CD4-positive, alpha-beta T cell treated with Interleukin-6 at 100 ng/mL for 8 hours (primary cell): ENCODE measurements at places on chromosomes 11 and 22.
A peak's percentile ranks its signal among the peaks of the same experiment; 100 is the strongest.

GRCh38 chr22:20514658-20515406, 7.4 kb downstream of the MED15 start:
- no peak for DNase-seq

GRCh38 chr22:42270176-42270509, 310 bp downstream of the TCF20 start:
- no peak for DNase-seq

DNA sequence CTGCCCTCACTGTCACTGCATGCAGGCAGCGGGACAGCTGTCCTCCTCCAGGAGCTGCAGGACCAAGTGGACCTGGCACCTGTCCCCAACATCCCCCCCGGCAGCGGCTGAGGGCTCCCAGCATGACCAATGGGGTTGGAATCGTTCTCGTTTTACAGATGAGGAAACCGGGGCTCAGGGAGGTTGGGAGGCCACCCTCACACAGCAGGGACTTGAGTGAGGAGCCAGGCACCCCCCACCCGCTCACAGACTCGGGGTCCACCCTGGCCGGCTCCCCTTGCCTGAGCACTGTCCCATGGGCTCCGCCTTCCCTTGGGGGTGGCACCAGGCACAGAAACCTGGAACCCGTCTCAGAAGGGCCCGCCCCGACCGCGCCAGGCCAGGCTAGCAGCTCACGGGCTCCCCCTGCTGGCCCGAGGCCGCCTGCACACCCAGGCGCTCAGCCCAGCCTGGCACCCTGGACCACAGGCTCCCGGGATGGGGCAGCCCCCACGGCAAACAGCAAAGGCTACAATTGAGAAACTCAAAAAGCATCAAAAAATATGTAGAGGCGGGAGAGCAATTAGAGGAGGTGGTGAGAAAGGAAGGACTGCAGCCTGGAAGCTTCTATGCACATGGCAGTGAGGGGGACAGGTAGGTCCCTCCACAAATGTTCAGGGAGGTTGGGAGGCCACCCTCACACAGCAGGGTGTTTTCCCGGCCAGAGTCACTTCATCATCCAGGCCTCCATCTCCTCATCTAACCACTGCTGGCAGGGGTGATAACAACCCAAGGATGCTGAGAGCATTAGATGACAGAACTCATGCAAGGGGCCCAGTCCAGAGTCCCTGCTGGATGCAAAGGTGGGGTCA, 12.8 kb downstream of the MACROD1 start:
- peak; percentile 49 for DNase-seq

- DNase-seq: no peak
Measured at GRCh38 chr11:41334007-41334933, 125.2 kb downstream of the LRRC4C start.
